Hippocampal formation (tissue), 2 donors: ENCODE measurements at places on chromosomes 1 and 21.

DNA sequence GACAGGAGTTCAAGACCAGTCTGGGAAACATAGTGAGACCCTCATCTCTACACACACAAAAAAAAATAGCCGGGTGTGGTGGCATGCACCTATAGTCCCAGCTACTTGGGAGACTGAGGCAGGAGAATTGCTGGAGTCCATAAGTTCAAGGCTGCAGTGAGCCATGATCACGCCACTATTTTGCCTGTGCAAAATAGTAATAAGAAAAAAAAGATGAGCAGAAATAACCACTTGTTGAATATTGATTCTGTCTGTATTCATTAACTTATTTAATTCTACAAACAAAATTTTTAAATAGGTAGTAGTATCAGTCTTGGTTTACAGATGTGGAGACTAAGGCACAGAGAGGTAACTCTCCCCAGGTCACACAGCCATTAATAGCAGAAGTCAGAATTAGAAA is 16.9 kb downstream of the LRRC40 start:
- DNase-seq, result no peak

DNA sequence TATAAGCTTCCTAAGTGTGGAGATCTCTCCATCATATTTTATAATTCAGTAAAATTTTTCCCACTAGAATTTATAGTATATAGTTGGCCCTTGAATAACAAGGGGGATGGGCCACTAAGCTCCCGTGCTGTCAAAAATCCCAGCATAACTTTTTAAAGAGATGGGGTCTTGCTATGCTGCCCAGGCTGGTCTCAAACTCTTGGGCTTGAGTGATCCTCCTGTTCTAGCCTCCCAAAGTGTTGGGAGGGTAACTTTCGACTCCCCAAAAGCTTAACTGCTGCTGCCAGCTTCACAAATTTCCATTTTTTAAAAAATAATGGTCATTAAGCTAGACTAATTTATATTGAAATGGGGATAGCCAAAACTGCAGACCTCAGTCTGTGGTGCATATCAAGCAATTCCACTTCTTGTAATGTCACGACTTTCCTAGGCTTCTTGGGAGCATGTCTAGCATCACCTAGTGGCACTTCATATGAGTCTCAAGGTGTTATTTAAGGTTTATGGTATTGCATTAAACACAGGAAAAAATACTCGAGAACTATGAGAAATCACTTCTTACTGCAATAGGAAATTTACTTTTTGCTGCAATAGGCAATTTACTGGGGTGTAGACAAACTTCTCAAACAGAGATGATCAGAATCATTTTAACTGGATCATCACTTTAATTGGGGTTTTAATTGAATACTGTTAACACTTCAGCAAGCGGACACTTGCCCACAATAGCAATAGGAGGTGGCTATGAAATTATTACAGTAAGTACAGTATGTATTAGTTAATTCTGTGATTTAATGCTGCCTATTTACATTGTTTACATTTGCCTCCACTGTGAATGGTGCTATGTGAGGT is 19.3 kb upstream of the ACTA1 start:
- DNase-seq, result peak; percentile 9

DNA sequence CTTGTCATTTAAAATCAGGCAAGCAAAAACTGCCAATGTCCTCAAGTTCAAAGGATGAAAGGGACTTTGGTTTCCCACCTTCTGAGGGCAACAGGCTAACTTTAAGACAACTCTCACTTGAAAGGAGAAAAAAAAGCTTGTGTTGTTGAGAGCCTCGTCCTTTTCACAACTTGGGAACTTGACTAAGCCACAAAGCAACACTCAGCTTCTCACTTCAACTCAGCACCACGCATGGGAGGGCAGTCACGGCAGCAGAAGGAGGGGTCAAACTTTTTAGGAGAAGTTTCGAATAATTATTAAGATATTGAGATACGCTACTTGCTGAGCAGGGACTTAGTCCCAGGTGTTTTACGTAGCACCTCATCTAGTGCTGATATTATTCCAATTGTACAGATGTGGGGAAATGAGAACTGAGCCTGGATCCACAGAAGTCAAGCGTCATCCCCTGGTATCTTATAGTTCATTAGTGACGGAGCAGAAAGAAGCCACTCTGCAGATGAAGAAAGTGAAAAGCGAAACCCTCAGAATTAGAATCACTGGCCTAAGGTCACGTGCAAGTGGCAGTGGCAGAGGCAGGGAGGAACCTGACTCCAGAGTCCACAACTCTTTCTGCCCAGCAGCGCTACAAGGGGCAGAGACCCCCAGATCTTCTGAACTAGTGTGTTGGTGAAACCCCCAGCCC is 83.6 kb downstream of the JAK1 start:
- no peak for DNase-seq

GRCh38 chr1:151693057-151693651 is 23.4 kb downstream of the CELF3 start:
- peak; percentile 40 for DNase-seq

DNA sequence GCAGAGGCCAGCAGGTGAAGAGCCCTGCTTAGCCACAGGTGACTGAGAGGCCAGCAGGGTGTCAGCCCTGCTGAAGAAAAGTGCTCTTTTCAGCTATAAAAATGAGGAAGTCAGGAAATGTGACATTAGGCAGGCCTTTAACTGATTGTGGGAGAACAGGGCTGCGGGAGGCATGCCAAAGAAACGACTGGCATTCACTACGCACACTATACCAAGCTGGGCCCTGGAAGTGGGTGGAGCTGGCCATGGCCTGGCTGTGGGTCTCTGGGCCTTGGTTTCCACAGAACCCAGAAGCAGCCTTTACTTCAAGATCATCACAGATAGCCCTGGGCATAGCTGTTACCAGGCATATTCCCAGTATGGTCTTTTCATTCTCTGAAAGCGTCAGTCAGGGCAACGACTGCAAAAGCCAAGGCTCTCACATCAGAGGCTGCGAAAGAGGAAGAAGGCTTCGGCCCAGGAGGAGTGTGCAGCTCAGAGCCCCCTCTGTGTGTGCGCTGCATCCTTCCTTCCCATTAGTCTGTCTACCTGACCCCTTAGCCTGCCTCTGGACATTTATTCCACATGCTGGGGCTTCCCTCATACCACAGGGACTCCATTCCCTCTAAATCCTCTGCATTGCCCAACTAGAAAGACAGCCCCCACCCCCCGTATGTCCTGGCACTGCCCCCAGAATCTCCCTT is 14.3 kb downstream of the SLC2A1 start:
- DNase-seq, result no peak

- no peak for DNase-seq
These were observed 6.0 kb downstream of the LY9 start for GRCh38 chr1:160801836-160802580.

DNA sequence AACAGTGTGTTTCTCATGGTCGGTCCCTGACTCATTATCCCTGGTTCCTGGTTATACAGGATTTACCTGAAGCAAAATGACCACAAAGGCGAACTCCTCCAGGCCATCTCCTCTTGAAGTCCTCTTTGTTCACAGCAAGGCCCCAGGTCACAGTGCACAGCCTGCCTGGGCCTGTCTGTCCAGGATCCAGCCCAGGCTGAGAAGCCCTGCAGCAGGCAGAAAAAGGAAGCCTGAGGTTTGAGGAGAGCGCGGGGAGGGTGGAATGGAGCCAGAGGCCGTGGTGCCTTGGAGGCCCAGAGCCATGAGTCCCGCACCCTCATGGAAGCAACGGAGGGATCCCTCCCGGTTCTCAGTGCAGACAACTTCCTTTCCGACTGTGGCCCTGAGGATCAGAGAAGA is 136.8 kb upstream of the IRF2BP2 start:
- no peak for DNase-seq

- no peak for DNase-seq
These were observed 190.7 kb downstream of the HHIPL2 start for GRCh38 chr1:222357252-222357651.

- DNase-seq, result no peak
These were observed 120.4 kb downstream of the EDEM3 start for GRCh38 chr1:184634296-184634695.

DNA sequence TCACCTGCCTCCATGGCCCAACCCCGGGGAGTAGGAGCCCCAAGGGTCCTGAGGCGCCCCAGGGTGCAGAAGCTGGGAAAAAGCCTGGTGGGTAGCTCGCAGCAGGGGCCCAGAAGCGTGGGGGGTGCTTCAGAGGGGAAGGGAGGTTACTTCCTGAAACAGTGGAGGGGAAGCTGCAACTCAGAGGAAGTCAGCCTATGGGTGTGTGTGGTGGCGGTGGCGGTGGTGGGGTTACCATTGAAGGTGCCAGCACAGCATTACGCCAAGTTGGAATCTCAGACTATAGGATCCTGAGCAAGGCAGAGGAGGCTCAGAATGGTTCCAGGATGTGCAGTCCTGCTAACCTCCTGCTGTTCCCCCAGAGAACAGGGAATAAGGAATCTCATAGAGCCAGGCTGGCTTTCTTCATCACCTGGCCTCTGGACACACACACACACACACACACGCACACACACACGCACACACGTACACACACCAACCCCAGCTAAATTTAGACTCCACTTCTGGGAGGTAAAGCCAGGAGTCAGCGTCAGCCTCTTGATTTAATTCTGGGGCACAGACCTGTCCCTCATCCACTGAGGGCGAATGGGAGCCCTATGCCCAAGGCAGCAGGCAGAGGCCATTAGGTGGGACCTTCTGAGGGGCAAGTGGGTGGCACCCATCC is 1.3 kb downstream of the DENND4B start:
- no peak for DNase-seq
